ENCODE measurements at places on chromosomes 4 and X.
A peak's percentile ranks its signal among the peaks of the same experiment; 100 is the strongest.

DNA sequence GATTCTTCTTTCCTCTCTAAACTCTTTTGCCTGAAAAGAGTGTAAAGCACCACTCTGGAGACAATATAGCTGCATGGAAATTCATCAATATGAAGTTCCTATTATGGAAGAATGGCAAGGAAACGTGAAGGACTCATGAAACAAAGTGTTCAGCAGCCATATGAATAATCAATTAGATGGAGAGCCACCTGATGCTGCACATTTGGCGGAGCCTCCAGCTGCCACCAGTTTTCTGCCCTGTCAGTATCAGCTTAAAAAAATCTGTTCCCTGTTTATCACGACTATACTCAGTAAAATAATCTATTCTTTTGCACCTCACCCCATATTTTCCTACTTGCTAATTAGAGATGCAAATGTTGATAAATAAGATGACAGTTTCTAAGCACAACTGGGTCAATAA lies 276.0 kb downstream of the UNC5C start:
- DNase-seq, result no peak

DNA sequence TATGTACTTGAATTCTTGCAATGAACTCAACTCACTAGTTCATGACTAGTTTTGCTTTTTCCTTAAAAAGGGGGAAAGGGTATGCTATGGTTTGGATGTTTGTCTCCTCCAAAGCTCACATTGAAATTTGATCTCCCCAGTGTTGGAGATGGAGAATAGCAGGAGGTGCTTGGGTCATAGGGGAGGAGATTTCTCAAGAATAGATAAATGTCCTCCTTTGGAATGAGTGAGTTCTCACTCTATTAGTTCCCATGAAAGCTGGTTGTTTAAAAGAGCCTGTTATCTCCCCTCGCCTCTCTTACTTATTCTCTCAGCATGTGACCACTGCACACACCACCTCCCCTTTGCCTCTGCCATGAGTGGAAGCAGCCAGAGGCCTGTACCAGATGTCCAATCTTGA lies 109.4 kb upstream of the INTU start:
- no peak for DNase-seq

- DNase-seq, result no peak
Measured at GRCh38 chr4:103204111-103204510, 6.0 kb upstream of the CENPE start.

GRCh38 chrX:46597771-46598170 lies 24.2 kb downstream of the CHST7 start:
- DNase-seq, result no peak

DNA sequence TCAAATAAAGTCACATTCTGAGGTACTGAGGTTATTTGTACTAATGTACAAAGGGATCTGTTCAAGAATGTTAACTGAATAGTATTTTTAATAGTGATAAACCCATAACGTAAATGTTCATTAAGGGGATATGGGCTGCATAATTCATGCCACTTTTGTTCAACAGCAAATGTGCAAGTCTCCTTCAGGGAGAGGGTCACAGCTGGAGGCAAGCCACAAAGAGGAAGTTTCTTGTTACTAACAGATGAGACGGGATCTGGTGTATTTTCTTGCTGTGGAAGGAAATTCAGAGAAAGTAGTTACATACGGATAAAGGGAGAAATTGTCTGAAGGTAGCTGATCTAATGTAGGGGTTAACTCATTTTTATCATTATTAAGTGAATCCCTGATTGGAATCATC lies 10.0 kb downstream of the ZFP42 start:
- no peak for DNase-seq

- DNase-seq, result no peak
Measured at GRCh38 chrX:154072192-154072591, 25.3 kb downstream of the MECP2 start.

GRCh38 chr4:133866328-133866699 lies 335.3 kb downstream of the PABPC4L start:
- no peak for DNase-seq

GRCh38 chr4:150782311-150782710 lies 200.4 kb downstream of the MAB21L2 start:
- DNase-seq, result no peak

DNA sequence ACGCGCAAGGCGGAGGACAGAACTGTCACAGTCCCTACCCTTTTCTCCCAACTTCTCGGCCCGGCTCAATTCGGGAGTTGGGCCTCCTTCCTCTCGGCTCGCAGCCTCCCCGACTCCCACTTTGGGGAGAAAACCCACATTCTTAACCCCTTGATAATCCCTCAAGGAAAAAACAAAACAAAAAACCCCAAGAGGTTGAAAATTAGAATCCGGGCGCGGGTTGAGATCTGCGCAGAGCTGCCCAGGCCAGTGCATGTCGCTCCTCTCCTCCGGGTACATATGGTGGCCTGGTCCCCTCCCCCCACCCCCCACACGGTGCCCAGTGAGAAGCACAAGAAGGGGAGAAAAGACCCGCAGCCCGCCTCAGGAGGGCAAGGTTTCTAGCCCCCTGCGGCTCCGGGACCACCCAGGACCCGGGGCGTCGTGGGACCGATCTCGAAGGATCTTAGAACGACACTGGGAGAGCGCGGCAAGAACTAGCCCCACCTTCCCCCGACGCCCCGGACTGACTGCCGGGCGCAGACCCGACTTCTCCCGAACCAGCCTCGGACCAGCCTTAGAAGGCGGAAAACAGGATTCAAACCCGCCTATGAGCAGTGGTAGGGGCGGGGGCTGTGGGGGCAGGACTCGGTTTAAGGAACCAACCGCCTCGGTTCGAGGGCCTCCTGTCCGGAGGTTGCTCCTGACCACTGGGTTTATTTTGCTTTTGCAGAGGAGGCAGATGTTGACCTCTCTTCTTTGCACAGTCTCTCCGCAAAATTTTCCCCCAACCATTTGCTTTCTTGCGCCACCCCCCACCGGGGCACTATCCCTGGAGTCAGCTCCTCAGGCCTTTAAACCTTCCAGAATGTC lies 2.5 kb upstream of the PDGFRA start:
- DNase-seq, result no peak

- DNase-seq, result no peak
Measured at GRCh38 chr4:23746672-23747071, 143.2 kb downstream of the PPARGC1A start.

DNA sequence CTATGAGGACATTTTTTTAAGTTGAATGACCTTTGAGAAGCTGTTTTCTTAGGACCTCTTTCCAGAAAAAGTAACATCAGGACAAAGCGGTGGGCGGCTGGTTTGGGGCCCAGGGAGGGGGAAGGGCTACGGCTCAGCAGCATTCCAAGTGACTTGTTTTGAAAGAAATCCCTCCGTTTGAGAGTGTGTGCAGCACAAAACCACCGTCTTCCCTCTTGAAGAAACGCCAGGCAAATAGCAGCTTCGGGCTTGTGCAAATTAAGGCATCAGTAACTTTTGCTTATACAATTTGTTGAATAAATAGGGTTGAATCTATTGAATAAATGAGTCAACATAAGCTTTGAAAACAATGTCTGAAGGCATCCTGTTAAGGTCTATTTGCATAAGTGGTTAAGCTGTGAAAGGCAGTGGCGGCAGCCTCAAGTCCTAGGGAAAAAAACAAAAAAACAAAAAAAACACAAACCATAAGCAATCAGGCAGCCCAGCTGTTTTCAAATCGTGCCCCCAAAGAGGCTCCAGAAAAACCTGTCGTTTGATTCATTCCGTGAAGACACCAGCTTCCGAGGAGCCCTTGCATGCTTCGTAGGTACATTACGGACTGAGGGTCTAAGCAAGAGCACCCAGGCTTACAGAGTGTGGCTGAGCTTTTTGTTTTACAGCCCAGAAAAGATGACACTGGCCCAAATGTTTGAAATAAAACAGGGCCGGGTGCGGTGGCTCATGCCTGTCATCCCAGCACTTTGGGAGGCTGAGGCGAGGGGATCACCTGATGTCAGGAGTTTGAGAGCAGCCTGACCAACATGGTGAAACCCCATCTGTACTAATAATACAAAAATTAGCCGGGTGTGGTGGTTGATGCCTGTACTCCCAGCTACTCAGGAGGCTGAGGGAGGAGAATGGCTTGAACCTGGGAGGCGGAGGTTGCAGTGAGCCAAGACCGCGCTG lies 103.7 kb downstream of the CRLF2 start:
- no peak for DNase-seq

GRCh38 chr4:1644891-1645657 lies 39.0 kb downstream of the FAM53A start:
- DNase-seq, result no peak

DNA sequence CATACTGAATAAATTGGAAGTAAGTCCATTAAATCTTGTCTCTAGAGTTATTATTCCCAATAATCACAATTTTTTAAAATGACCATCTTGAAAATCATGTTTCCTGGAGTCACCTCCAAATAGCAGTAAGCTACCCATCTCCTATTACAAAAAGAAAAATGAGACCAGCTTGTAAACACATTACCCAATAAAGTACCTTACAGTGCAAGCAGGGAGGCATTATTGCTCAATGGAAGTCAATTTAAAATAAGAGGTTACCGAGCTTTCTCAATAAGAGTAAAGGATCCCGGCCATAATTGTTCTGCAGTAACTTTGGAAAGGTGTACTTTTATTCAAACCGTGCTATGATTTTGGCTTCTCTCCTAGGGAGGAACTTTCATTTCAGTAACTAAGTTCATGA lies 78.0 kb downstream of the DMD start:
- no peak for DNase-seq

DNA sequence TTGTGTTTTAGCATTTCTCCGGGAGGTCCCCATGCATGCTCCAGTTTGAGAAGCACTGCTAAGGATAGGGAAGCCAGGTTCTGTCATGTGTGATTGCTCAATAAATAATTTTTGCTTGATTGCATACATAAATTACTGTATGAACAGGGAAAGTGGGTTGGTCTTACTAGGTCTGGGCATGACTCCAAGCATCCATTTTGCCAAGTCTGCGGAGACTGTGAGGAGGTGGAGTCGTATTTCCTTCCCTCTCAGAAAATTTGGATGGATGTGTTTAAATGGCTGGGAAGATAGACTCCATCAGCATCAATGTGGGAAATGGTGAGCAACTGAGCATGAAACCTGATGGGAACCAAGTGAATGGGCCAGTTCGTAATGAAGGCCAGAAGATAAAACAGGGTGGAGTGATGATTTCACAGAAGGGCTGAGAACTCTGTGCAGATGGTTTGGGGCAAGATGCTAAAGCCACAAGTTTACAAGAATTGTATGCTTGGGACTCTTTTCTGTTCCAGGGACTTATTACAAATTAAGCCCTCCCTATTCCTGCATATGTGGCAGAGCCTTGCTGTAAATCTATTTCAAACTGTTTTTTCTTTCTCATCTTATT lies 84.1 kb downstream of the NHS start:
- no peak for DNase-seq

- DNase-seq, result no peak
Measured at GRCh38 chrX:1444561-1445500, 7.9 kb downstream of the ASMTL start.

DNA sequence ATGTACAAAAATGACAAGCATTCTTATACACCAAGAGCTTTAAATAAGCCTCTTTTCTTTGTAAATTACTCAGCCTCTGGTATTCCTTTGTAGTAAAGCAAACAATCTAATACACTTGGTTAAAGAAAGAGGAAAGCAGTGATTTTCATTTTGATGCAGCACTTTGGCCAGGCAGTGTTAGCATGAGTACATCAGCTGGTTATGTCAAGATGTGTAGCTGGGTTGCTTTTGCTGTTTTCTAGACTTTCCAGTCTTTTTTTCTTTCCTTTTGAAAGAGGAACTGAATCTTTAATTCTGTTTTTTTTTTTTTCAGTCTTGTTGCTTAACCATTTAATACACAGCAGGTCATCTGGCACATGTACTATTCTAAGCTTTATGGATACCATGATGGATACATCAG lies 167.1 kb upstream of the AADAT start:
- no peak for DNase-seq

GRCh38 chr4:182145334-182145905 lies 97.8 kb upstream of the TENM3 start:
- DNase-seq, result no peak

GRCh38 chr4:74021601-74022000 lies 16.9 kb downstream of the CXCL3 start:
- no peak for DNase-seq

DNA sequence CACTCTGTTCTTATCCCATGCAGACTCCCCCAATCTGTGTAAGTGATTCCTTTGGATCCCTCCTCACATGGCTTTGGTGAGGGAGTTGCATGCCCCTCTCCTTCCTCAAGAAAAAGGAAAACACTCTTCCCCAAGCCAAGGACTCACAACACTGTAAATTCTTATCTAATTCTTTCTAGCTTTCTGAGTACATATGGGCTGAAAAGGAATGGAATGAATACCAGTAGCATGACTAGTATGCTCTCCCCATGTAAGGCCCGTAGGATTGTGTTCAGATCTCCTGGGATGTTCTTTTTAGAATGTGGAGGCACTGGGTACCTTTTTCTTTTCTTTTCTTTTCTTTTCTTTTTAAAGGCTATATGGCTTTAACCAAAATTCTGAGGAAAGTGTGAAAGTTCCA lies 17.0 kb upstream of the MAGED1 start:
- DNase-seq, result no peak

DNA sequence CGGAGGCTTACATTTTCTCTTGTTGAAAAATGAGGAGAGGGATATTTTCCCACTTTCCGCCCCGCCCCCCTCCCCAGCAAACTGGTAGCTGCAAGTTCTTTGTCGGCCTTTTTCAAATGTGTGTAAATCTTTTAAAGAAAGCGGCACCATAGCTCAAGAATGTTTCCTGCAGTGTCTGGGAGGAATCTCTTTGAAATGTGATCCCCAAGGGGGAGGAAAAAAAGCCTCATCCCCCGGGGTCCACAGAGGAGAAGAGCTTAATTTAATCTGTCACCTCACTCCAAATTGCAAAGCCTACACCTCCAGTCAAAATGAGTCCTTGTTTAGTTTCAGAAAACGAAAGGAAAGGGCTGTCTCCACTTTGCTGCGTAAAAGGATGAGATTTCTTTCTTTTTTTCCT lies 34.8 kb downstream of the ASMT start:
- no peak for DNase-seq

- no peak for DNase-seq
Measured at GRCh38 chr4:120509222-120509621, 413.3 kb downstream of the PRDM5 start.

GRCh38 chr4:165493359-165493758 lies 114.6 kb downstream of the CPE start:
- peak; percentile 70 for DNase-seq

- no peak for DNase-seq
Measured at GRCh38 chr4:182645511-182645910, 271.7 kb downstream of the DCTD start.

DNA sequence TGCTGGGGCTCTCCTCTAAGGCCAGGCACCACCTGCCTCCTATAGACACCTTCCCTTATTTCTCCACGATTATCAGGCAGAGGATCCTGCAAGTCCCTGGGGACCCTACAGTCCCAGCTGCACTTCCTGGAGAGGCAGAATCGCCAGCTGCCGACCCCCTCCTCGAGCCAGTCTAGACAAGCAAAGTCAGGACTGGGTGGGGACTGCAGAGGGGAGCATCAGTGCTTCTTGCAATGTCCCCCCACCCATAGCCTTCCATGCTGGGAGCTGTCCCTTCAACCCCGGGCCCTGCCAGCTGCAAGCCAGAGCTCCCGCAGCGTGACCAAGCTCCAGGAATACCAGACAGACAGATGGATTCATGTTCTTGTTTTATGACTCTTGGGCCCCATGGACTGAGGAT lies 1.4 kb upstream of the CRMP1 start:
- DNase-seq, result no peak
